ENCODE measurements at places on chromosomes 7 and 10.

- DNase-seq: no peak
These were observed 42.6 kb upstream of the AMPH start for GRCh38 chr7:38673795-38674194.

DNA sequence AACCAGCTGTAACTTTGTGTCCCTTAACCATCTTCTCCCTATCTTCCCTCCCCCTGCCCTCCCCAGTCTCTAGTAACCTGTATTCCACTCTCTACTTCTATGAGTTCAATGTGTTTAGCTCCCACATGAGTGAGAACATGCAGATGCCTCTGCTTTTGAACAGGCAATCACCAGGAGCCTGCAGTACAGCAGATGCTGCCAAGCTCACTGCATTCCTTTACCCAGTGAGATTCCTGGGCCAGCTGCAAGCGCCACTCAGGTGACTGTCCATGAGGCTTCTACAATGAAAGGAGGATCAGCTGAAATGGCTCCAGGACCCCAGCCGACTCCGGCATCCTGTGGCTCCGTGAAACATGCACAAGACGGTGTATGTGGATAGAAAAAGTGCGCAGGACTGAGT, 15.7 kb downstream of the GRID1 start:
- DNase-seq: no peak

- DNase-seq: no peak
These were observed 67.5 kb downstream of the ATXN7L1 start for GRCh38 chr7:105808703-105809590.

DNA sequence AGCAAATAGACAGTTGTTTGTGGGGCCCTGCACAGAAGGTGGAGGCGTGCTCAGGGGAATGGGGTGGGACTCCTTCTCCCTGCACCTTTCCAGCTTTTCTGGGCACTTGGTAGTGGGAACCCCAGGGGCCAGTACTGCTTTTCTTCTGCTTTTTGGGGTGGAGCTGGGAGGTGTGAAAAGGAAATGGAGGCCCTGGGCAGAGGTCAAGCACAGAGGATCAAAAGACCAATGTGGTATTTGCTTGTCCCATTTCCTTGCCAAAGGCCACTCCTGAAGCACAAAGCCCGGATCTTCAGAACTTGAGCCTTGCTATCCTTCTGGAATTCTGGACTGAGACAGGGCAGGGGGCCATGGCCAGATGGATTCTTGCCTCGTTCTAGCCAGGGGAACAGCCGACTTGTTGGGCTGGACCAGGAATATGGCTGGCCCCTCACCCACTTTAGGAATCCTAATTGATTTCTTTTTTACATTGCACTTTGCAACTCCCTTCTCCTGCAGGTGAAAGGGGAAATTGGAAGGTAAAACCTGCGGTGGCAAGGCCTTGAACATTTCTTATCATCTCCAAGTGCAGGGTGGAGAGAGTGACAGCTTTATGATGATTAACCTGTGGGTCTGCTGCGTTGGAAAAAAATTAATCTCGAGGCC, 26.5 kb downstream of the ADRA2A start:
- no peak for DNase-seq

DNA sequence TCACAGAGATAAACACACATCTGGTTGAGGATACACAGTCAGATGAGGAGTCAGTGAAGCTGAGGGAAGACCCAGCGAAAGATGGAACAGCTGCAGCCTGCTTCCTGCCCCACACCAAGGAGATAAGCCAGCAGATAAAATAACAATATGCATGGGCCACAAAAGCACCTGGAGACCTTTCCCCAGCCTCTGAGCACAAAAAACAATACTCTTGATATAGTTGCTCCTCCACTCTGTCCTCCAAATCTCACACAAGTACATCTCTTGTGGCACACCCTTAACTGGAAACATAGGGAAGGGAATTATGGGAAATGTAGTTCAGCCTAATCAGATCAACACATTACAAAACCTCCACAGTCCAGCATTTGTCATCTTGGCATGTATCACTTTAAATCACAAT, 9.7 kb upstream of the FHIP2A start:
- no peak for DNase-seq

GRCh38 chr10:45380903-45381620, 7.0 kb downstream of the ALOX5 start:
- DNase-seq: no peak

DNA sequence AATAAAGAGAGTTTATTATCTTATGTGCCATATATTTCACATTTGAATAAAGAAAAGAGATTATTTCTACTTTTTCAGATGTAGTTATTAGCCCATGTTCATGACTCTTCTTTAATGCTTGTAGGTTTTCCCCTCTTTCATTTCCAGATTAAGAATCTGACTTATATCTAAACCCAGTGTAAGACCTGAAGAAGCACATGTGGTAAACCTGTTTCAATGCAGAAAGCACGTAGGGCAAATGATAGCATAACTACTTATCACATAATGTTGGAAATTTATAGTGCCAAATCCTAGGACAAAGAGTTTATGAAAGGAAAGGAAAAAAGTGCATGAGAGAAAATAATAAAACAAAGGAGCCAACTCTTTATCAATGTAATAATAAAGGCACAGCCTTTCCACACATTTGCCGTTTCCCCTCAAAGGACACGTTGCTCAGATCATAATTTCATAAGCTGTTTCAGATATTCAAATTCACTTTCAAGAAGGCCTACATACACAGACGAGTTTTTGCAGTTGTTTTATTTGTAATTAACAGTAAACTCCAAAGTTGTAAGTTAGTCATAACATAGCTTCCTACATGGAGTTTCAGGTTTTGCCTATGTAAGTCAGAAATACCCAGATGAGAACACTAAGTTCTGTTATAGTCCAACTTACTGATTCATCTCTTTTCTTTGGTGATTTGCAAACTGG, 88.8 kb upstream of the MDFIC start:
- no peak for DNase-seq

- no peak for DNase-seq
These were observed 819 bp downstream of the HYCC1 start for GRCh38 chr7:23012908-23013714.

DNA sequence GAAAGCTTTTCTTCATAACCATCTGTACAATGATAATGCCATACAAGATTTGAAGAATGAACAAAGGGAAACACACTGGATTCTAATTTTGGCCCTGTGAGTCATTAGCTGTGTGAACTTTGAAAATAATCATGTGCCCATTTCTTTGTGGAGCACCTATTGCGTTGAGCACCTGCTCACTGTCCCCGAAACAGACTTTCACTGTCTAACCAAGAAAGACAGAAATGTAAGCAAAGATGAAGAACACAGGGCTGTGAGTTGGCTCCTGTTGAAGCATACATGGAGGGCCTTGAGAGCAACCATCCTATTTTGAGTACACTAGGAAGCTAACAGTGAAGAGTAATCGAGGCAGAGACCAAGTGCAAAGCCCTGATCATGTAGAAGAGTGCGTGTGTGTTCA, 118.4 kb upstream of the SLC25A13 start:
- DNase-seq: no peak

DNA sequence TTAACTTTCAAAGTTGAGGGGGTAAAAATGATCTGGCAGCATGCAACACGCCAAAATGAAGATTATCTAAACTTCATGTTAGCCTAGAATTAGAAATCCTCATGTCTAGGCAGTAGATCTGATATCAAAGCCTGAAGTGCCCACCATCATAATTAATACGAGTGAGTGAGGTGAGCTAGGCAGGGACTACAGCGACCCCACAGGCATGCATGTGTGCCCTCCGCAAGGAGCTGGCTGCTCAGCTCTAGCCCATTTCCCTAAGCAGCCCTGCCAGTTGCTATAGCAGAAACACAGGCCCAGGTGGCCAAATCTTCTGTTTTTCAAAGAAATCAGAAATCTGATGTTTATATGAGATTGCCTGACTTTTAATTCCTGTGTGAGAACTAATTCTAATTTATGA, 93.1 kb upstream of the IFRD1 start:
- no peak for DNase-seq

DNA sequence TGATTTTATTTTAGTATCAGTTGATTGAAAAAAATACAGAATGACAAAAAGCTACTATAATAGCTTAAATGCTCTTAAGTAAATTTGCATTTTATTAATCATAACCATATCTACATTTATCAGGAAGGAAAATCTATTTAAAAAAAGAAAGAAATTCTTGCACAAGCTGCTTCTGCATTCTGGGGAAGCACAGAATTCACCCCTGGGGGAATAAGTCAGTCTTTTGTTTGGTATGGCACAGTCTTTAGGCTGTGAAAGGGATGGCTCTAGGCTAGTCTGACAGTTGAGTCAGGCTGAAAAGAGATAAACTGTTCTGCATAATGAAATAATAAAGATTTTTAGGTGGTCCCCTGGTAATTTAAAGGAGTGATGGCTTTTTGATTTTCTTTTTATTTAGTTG, 37.9 kb downstream of the HTR7 start:
- no peak for DNase-seq

GRCh38 chr10:9545073-9545472, 1472.6 kb upstream of the CELF2 start:
- DNase-seq: no peak

- no peak for DNase-seq
These were observed 135.8 kb upstream of the CXCL12 start for GRCh38 chr10:44520651-44521050.

DNA sequence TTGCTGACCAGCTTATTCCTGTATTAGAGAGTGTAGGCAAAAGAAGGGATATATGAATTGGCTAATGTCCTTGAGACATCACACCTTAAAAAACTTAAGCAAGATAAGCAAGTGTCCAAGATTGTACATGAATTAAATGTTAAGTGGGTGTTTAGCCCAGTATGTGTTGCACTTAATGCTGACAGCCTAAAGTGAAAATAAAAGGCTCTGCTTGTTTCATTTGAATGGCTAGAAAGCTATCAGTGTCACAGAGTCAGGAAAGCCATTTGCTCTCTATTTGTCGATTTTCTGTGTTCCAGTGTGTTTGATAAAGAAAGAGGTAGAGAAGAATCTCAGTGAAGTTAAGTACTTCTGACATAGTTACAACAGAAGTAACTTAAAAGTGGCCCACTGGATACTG, 744.9 kb downstream of the ANKRD7 start:
- DNase-seq: no peak

DNA sequence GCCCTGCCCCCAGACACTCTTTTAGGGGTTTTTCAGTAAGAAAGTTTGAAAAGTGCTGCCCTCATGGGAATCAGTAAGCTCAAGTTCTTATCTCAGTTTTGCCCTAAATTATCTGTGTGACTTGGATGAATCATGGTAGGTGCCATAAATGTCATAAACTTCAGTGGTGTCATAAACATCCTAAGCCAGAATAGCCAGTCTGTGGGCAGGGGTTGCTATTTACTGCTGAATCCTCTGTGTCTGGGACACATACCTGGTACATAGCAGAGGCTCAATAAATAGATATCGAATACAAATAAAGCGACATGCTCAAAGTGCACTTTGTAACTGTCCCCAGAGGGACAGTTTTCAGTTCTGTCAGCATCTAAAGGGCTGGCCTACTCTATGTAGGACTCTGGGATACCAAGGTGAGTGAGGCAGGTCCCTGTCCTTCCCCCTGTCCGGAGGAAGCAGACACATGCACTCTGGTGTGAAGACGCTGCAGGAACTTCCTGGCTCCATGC, 502.1 kb downstream of the RPS24 start:
- DNase-seq: no peak

- DNase-seq: no peak
These were observed 2.1 kb downstream of the MTURN start for GRCh38 chr7:30136743-30137485.

DNA sequence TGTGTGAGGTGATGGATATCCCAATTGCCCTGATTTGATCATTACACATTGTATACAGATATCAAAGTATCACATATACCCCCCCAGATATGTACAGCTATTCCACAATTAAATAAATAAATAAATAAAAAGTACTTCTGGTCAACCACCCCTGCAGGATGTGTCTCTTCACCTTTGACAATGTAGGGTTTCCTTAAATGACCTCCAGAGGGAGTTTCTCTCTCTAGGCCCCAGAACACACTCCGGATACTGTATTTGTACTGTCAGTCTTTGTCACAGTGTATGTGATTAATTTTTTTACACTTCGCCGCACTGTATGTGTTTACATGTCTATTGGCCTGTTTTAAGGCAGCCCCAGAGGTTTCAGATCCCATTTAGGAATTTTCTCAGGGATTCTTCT, 123.6 kb downstream of the ADCYAP1R1 start:
- no peak for DNase-seq

- DNase-seq: no peak
These were observed 76.0 kb downstream of the ATE1 start for GRCh38 chr10:121851786-121852185.

GRCh38 chr7:73338321-73338720, 10.4 kb downstream of the FKBP6 start:
- DNase-seq: peak; percentile 34

GRCh38 chr10:77887631-77888355, 38.8 kb downstream of the DLG5 start:
- DNase-seq: no peak

GRCh38 chr7:117219485-117219884, 103.4 kb downstream of the WNT2 start:
- DNase-seq: no peak

- DNase-seq: no peak
These were observed 213.9 kb downstream of the MAD1L1 start for GRCh38 chr7:2018569-2019460.

- no peak for DNase-seq
These were observed 40.1 kb downstream of the ALDH18A1 start for GRCh38 chr10:95616446-95616845.

DNA sequence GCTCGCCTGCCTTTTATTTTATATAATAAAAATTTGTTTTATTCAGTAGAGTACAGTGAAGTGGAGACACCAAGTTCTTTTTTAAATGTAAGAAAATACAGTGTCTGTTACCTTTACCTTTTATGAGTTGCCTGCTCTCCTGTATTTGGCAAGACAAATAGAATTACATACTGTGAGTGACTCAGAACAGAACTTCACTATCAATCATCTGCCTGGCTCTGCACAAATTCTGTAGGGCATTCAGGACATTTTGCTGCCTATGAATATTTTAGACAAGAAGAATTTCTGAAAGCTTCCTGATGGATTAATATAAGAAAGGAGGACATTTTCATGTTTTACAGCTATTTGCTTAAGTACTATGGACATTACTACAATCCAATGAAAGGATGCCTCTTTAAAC, 135.4 kb upstream of the PHF14 start:
- DNase-seq: no peak

GRCh38 chr10:95281206-95281605, 9.6 kb downstream of the PDLIM1 start:
- no peak for DNase-seq

- no peak for DNase-seq
These were observed 94.3 kb downstream of the CCDC71L start for GRCh38 chr7:106566672-106567071.

DNA sequence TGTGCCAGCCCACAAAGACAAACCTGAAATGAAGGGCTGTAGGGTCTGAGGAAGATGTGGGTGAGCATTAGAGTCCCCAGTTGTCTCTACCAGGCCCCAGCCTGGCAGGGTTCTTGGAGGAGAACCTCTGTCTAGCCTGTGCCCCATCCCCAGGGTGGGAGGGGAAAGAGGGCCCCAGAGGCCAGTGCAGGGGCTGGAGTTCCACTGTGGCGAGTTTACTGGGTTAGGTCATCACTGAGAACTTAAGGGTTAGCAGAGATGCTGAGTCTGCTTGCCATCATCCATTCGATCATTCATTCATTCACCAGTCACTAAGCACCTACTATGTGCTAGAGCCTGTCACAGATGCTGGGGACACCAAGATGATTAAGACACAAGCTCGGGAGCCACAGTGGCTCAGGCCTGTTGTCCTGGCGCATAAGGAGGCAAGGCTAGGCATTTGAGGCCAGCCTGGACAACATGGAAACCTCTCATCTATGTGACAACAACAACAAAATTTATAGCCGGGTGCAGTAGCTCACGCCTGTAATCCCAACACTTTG, 2.6 kb downstream of the ANKRD2 start:
- DNase-seq: no peak

GRCh38 chr10:4643471-4643870, 182.5 kb upstream of the AKR1E2 start:
- no peak for DNase-seq
